ENCODE measurements at places on chromosomes 2 and 18.

- DNase-seq = no peak
Measured at GRCh38 chr18:36424741-36425142, 127.2 kb downstream of the FHOD3 start.

GRCh38 chr2:3242747-3243369 is 134.8 kb downstream of the EIPR1 start:
- no peak for DNase-seq

GRCh38 chr2:40470822-40471813 is 19.2 kb upstream of the SLC8A1 start:
- no peak for DNase-seq

DNA sequence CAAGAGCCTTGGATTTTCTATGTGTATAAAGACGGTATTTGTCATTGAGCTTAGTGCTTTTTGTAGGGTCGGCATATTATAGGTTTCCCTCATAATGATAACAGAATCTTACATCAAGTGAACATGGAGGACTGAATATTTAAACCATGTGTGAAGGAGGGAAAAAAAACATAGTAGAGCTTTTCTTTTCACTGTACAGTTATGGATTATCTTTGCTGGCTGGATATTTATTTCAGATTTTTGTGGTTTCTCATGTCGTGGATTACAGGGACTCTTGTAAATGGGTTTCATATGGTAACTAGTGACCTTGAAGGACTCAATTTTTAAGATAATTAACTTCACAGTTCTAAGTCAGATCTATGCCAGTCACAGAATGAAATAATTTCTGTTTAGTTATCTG is 330.2 kb upstream of the NRP2 start:
- no peak for DNase-seq

DNA sequence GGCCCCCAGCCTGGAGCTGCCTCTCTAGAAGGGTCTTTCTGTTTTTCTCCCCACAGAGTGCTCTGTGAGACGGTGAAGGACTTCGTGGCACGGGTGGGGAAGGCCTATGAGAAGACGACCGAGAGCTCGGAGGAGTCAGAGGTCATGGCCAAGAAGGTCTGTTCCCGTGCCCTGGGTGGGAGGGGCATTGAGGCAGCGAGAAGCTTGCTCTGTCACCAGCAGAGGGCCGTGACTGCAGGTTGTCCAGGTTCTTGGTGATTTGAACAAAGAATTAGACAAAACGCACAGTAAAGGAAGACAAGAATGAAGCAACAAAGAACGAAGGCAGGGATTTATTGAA is 93.9 kb downstream of the DGKD start:
- no peak for DNase-seq

DNA sequence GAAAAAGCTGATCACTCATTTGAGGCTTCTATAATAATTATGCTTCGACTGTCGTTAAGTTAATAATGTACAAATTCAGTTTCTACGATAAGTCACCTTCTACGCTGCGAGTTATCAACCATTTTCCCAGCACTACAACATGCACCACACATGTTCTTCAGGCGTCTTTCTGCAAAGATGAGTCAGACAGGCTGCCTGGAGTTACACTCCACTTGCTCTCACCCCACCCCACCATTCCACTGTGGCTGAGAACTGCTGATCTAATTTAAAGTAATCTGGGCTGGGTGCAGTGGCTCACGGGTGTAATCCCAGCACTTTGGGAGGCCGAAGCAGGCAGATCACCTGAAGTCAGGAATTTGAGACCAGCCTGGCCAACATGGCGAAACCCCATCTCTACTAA is 218.6 kb downstream of the DYM start:
- no peak for DNase-seq

GRCh38 chr2:41544709-41545108 is 503.1 kb upstream of the PKDCC start:
- DNase-seq = no peak

DNA sequence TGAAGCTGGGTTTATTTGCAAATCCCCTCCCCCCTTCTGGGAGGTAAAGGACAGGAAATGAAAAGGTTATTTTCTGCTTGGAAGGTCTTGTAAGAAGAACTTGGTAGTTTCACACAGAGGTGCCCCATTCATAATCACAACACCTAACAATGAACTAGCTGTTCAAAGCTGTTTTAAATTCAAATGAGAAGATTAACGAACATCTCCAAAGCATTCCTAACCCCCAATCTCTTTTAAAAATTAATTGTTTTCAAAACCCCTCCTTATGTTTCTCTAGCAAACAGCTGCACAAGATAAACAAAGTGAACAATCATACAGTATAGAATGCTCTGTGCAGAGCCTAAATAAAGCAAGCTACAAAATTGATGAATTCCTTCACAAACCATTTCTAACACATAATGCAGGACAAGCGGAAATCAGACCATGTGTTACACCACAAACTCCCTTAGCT is 271.4 kb downstream of the SATB2 start:
- peak; percentile 8 for DNase-seq

- DNase-seq = no peak
Measured at GRCh38 chr2:8574196-8575037, 107.4 kb upstream of the ID2 start.

DNA sequence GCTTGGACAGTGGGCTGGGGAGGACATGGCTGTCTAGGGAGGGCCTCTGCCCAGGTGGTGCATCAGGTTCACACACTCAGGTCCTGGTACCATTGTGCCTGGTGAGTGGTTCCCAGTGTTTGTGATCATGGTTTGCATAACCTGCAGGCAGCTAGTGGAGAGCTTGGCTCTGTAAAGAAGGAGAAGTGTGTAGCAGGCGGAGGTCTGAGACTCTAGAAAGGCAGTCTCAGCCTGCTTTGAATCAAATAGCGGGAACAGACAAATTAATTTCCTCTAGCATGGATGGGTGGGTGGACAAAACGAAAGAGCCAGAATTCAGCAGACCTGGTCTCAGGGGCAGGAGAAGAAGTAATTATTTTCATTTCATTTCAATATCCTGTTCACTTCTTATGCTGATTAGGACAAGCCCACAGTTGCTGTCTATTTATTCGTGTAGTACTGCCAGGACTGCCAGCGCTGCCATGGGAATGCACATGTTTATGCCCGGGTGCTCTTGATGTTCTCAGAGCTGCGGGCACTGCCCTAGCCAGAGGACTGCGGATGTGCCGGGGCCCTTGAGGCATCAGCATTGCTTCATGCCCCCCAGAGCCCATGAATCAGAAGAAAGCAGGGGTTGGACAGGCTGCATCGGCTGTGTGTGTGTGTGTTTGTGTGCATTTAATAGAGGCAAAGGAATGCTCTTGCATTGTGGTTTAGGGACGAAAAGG is 45.4 kb upstream of the DLX2 start:
- DNase-seq = no peak

DNA sequence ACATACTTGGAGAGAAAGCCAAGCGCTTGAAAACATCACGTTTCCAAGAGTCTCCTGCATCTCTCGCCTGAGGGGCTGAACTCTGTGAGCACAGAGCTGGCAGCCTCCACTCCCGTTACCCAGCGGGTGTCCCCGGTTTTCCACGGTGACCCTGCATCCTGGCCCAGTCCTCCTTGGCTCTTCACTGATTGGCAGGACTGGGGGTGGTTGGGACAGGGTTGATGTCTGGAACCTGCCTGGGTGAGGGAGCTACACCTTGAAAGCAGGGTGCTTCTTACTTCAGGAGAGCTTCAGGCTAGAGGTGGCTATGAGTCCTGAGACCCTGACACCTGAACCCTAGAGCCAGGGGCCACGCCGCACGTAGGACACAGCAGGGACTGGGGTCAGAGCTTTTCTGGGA is 234.1 kb downstream of the DYSF start:
- DNase-seq = no peak

GRCh38 chr2:158994920-158995676 is 26.7 kb downstream of the TANC1 start:
- no peak for DNase-seq

- peak; percentile 4 for DNase-seq
Measured at GRCh38 chr2:108184419-108184818, 55.3 kb upstream of the SULT1C3 start.

DNA sequence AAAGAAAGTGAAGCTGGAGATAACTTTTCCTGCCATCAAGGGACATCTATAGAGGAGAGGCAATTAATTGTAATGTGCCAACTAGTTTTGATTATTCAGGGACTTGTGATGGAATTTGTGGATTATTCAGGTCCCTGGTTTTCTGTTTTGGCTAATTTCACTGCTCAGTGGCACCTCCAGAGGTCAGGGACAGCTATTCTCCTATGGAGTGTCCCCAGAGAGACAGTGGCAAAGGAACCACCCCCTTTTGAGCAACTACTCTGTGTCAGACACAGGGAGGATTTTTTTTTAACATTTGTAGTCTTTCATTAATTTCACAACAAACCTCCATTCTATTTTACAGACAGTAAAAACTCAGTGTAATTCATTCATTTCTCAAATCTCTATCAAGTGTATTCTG is 206.0 kb upstream of the SPRED2 start:
- no peak for DNase-seq

- DNase-seq = no peak
Measured at GRCh38 chr2:7619203-7619970, 702.2 kb downstream of the RNF144A start.

DNA sequence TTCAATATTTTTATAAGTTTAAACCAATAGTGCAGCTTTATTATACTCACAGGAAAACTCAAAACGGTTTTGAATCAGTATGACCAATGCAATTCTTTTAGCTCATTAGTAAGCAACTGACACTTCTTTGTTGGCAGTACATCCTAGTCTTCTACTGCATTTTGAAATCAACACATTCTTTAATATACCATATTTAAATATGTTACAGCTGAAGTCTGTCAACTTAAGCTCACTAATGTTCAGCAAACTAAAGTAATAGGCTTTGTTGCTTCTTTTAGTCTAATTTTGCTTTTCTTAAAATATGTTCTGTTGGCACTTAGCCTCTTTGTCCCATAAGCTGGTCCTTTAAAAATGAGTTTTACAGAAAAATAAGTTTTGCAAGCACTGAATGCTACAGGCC is 55.4 kb upstream of the CCBE1 start:
- DNase-seq = no peak

- DNase-seq = no peak
Measured at GRCh38 chr2:121429119-121429903, 101.4 kb upstream of the RNU4ATAC start.

GRCh38 chr2:69572641-69573040 is 70.9 kb downstream of the AAK1 start:
- DNase-seq = no peak

DNA sequence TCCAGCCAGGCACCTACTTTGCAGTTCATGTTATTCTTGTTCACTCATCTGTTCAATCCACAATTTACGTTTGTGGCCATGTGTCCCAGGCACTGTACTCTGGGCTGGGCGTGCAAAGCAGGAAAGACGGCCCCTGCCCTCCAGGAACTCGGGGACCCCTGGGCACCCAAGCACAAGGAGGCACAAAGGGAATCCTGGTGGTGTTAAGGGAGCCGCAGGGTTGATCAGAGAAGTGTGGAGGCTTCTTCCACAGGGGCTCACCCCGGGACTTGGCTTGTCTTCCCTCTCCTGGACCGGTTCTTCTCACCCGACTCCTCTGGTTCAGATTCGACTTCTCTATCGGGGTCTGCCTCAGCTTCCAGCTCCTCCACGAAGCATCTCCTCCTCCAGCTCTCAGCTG is 230.5 kb downstream of the BCL2 start:
- no peak for DNase-seq

- DNase-seq = no peak
Measured at GRCh38 chr18:58243401-58243800, 199.4 kb downstream of the NEDD4L start.

- no peak for DNase-seq
Measured at GRCh38 chr2:43370146-43370545, 143.7 kb upstream of the ZFP36L2 start.

GRCh38 chr2:135874777-135875365 is 1.4 kb downstream of the MCM6 start:
- no peak for DNase-seq

- DNase-seq = peak; percentile 21
Measured at GRCh38 chr2:88053296-88053695, 2.3 kb downstream of the KRCC1 start.

GRCh38 chr18:74652392-74652988 is 54.8 kb downstream of the ZNF407 start:
- peak; percentile 50 for DNase-seq

DNA sequence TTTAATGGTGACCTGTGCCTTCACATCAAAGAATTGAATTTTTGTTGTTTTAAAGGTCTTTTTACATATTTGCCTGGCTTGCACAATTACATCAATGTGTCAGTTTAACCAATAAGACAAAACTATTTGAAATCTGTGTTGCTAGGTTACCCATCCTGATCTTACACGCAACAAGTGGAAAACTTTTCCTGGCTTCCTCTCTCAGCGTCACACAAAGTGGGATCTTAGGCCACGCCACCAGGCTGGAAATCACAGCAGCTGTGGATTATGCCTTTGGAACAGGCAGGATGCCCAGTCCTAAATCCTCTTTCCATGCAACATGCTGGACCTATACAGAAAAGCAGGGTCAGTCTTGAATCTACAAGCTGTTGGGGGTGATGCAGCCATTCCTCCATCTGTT is 298.2 kb upstream of the HNRNPA3 start:
- DNase-seq = no peak

GRCh38 chr2:10228611-10229365 is 73.9 kb upstream of the HPCAL1 start:
- DNase-seq = no peak

GRCh38 chr18:72409903-72410302 is 134.2 kb downstream of the CBLN2 start:
- DNase-seq = no peak

GRCh38 chr2:236888794-236889780 is 196.6 kb upstream of the COPS8 start:
- DNase-seq = no peak

- DNase-seq = peak; percentile 32
Measured at GRCh38 chr2:99725820-99726219, 236.0 kb upstream of the REV1 start.

Measured in COLO829 (cell line).